ENCODE measurements at places on chromosomes 3 and 15.

GRCh38 chr3:186354100-186354499, 7.9 kb downstream of the DGKG start:
- no peak for DNase-seq

DNA sequence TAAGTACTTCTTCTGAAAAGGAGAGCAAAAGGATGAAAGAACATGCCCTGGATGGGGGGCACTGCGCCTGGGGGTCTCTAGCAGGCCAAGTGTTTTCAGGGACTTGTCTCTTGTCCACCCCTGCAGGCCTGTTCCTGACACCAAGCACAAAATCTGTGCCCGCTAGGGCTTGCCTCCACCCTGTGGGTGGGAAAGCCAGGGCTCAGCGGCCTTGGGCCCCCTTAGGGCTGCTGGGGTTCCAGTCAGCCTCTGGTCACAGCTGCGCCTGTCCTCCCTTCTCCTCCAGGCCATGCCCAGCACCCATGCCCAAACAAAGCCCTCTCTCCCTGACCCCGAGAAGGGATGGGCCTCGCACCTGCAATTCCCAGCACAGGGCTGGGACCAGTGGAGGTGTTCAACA, 71.1 kb upstream of the TRPM1 start:
- DNase-seq = no peak

DNA sequence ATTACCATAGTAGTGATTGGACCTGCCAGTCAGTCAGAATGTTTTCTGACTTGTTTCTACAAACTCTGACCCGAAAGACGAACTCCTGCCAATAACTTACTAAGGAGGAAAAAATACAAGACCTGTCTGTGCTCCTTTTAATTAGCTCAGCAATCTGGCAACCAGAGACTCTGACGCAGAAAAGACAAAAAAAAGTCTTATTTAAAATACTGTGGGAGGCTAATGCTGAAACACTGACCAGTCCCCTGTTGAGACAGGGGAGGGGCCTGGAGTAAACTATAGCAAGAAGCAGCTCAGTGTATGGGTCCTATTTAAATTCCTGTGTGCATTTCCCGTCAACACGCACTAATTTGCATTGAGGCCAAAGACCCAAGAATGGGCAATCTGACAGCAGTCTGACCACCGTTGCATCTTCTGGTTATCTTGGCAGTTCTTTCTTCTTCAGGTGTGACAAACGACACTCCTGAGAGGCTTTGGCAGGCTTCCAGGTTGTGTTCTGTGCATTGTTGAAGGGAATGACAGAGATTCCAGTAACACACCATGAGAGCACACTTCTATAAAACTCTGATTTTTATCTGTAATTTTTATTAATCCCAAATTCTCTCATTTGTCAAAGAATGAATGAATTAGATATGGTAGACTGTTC, 1114.3 kb downstream of the IGSF11 start:
- DNase-seq = no peak

- no peak for DNase-seq
These were observed 4.3 kb upstream of the STRA6 start for GRCh38 chr15:74206801-74207281.

- DNase-seq = no peak
These were observed 12.4 kb downstream of the ACTC1 start for GRCh38 chr15:34782901-34783300.

DNA sequence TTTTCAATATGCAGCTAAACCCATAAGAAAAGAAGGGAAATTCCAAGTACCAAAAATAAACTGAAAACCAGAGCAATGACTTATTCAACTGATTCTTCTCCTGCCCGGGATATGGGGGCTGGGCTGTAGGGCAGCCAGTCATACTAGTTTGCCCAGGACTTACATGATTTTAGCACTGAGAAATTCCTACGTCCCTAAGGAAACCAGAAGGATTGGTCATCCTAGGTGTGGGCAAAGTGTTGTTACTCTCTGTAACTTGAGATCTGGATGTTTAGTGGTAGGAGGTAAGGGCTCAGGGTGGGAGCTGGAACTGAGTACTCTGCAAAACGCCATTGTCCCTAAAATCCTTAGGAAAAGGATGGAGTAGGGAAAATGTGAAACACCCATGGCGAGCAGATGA, 1.2 kb upstream of the DAZL start:
- no peak for DNase-seq

GRCh38 chr3:184945886-184946625, 134.1 kb downstream of the VPS8 start:
- DNase-seq = no peak

DNA sequence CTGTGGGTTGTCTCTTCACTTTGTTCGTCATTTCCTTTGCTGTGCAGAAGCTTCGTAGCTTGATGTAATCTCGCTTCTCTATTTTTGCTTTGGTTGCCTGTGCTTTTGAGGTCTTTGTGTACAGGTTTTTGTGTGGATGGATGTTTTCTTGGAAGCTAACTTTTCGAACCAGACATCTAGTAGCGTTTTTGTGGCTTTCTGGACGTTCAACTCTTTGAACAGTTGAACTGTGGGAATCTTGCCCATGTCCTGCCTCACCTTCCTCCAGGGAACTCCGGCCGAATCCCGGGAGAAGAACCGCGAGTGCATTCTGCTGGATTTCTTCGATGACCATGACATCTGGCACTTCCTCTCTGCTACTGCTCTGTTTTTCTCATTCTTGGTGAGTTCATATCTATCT, 70.6 kb downstream of the USF3 start:
- no peak for DNase-seq

DNA sequence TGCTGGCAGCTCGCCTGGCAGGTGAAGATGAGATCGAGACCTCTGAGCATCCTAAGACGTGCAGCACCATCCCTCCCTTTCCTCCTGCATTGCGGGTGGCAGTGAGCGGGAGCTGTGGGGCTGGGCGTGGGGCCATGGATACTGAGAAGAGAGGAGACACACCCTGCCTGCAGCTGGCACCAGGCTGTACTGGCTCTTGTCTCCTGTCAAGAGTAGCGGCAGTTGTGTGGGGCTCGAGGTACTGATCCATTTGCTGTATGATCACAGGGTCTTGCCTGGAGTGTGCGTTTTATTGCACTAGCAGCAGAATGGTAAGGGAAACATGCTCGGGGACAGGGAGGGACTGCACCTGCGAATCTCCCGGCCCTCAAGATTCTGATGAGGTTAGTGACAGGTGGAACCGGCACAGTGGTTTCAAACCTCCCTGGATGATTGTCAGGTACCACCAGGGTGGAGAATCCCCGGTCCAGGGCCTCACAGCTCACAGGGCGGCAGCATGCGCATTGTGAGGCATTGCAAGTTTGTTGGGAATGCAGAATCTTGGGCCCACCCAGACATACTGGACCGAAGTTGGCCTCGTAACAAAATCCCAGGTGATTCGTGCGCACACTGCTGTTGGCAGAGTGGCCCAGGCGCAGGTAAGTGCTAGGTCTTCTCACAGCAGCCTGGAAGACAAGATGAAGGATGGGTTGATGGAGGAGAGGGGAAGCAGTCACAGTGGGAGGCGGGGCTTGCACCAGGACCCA, 14.1 kb downstream of the SYNM start:
- no peak for DNase-seq

DNA sequence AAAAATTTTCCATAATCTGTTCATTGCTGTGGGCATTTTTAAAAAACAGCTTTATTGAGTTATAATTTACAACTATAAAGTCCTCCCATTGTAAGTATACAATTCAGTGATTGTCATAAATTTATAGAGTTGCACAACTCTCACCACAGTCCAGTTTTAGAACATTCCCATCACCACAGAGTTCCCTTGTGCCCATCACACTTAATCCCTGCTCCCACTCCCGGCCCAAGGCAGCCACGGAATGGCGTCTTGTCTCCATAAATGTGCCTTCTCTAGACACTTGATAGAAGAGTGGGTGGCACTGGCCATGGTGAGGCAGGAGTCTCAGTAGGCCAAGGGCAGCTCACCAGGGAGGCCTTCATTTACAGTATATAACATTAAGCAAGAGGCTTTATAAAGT, 6.3 kb downstream of the TSEN2 start:
- no peak for DNase-seq

GRCh38 chr15:89654847-89655805, at the start of gene KIF7:
KIF7 (minus strand) TSS chr15:89655467; CDS start chr15:89652930, 2,537 bp downstream.
- no peak for DNase-seq

DNA sequence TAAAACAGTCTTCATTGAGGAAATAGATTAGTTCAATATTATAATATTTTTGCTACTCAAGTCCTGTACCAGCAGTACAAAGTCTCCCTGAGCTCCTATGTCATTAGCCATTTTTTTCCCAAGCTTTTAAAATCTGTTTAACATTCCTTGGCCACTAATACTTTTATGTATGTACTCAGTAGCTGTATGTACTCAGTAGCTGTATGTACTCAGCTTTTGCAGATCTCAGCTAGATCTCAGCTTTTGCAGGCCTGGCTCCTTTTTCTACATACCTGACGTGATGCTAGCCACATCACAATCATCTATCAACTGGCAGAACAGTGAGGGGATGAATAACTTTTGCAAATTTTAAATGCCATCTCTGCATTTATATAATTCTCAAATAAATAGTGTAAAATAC, 13.8 kb downstream of the SLC9C1 start:
- no peak for DNase-seq

GRCh38 chr15:70435872-70436271, 327.5 kb downstream of the UACA start:
- no peak for DNase-seq

DNA sequence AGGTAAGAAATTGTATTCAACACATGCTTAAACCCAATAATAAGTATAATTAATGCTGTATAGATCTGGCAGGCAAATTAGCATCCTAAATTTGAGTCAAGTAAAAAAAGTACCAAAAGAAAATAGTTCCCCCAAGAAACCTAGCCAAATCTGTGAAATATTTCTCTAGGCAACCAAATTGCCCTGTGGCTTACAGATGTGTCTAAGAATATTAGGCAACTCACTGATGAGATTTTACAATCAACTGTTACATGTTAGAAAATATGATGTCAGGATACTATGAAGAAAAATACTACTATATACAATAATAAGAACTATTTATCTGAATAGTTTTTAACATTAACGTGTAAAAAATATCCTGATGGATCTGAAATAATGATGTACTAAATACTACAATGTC, 397.1 kb downstream of the TIGIT start:
- no peak for DNase-seq

DNA sequence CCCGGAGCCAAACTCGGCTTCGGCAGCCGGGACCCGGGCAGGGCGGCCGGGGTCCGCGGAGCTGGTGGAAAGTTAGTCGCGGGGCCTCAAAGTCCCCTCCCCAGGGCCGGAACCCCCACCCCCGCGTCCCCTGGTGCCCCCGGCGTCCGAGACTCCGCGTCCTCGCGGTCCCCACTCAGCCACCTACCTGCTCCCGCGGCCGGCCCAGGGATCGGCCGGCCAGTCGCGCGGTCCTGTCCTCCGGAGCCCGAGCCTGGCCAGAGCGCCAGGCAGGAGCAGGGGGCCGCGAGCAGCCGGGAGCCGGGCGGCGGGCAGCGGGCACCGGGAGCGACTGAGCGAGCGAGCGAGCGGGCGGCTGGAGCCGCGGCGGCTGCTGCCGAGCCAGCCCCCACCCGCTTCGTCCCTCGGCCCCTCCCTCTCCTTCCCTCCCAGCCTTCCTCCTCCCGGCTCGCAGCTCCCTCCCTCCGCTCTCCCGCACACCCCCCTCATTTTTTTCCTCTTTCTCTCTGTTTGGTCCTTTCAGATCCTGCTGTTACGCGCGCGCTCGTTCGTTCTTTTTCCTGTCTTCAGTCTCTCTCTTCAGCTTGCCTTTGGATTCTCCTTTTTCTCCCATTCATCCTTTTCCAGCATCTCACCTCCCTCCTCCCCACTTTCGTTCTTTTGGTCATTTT, at the start of gene MEGF11:
MEGF11 (minus strand) TSS at position 333 of the 671 bp plus-strand sequence. CDS start 125,347 bp downstream, outside the sequence.
- DNase-seq = no peak

DNA sequence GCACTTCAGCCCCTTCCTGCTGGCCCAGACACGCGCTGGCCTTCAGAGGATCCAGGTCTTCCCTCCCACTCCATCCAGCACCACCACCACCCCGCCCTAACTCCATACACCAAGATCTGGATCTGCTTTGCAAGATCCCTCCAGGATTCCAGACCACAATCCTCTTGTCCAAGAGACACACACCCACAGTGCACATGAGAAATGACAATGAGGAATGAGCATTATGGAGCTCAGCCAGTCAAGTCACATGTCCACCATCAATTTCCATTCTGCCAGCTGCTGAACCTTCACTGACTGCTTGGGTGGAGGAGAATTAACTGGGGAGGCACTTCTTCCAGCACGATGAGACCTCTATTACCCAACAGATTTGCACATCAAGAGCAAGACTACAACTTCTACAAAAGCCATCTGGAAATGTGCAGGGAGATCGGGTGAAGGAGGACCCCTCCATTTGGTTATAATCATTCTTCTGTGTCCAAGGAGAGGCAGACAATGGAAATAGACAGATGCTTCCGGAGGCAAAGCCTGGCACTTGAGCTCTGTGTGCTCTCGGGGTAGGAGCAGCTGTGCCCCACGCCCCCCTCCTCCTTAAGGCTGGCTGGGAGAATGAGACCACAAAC, 12.3 kb upstream of the SPATA12 start:
- no peak for DNase-seq

- no peak for DNase-seq
These were observed 40.8 kb downstream of the CMSS1 start for GRCh38 chr3:99858469-99858868.

- DNase-seq = no peak
These were observed 167.0 kb downstream of the EBLN2 start for GRCh38 chr3:73228437-73228836.

DNA sequence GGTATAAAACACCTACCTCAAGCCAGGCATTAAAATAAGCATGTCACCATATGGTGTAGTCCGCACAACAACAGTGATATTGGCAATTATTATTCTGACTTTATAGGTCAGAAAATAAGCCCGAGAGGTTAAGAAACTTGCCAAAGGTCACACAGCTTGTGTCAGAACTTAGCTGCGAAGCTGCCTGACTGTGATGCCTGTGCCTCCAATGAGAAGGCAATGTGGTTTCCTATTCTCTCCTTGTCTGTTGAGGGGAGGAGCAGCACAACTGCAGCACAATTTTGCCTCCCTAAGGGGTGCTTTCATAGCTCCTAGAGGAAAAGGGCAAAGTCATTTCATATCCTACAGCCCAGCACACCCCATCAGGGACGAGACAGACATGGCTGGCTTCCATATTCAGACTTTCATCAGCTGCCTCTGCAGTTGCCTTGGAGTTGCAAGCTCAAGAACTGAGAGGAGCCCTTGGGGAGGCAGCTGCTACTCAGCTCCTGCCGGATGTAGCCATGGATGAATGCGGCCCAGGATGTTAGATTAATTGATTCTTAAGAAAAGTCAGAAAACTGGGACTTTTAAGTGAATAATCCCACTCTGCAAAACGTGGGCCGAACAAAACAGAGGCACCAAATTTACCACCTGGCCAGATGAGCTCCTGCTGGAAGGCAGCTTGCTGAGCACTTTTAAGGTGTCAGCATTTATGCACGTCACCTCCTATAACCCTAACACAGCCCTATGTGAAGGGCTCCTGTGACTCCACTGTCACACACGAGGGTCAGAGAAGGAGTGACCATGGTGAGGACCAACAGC, 38.5 kb downstream of the MYO5C start:
- no peak for DNase-seq
